ENCODE measurements at places on chromosomes 1 and 21.

DNA sequence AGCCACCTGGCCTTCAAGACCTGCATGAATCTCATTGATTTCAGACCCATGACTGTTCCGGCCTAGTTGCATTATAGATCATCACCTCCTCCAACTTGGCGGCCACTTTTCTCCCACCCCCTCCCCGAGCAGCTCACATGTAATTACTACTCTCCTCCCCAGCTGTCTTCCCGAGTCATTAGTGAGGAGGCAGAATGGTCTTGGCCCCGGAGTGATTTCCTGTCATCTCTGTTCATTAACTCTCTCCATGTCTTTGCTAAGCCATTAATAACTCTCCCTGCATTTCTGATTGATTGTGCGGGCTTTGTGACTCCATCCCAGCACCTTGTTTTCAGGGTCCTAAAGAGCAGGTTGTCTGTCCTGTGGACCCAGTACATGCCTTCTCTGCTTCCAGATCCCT lies 75.6 kb upstream of the CNTN2 start:
- DNase-seq: no peak

GRCh38 chr21:34100337-34100736 lies 27.0 kb downstream of the MRPS6 start:
- no peak for DNase-seq

DNA sequence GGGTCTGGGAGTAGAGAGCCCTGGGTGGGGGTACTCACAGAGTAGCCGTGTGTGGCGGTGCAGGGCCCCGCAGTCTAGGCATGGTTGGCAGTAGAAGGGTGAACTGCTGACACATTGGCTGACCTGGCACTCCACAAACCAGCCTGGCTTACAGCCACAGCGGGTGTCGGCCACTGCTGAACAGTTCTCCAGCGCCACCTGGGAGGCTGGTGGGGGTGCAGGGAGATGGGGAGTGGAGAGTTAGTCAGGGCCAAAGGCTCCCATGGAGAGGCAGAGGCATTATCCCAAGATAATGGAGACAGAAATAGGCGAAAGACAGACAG lies 1.5 kb downstream of the TNFRSF25 start:
- peak; percentile 78 for DNase-seq

GRCh38 chr1:168972887-168973286 lies 133.6 kb upstream of the ATP1B1 start:
- DNase-seq: no peak

DNA sequence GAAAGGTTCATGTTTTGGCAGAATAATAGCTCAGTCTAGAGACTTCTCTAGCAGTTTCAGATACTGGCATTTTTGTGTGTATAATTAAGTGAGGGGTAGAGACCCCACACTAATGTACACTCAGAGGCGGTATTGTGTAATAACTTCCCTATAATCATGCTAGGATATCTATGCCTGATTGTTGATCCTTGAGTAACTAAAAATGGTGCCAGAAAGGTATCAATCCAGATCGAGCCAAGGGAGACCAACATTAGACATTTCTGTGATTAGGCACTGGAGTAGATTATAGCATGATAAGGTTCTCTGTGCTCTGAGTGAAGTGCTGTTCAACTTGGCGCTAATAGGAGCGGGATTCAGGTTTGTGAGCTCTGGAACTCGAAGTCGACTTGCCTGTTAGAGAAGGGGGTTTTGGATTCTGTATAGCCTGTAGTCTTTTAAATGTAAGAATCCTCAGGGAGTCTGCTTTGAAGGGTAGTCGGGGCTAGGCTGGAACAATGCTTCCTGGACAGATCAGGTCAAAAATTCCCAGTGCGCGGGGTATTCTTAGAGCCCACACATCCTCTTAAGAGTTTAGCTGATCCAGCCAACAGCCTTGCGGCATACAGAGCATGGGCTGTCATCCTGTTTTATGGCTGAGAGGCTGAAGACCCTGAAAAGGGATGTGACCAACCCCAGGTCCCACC lies 24.2 kb downstream of the MAN1C1 start:
- no peak for DNase-seq

- no peak for DNase-seq
These were observed 817.9 kb upstream of the NEGR1 start for GRCh38 chr1:73100216-73100615.

DNA sequence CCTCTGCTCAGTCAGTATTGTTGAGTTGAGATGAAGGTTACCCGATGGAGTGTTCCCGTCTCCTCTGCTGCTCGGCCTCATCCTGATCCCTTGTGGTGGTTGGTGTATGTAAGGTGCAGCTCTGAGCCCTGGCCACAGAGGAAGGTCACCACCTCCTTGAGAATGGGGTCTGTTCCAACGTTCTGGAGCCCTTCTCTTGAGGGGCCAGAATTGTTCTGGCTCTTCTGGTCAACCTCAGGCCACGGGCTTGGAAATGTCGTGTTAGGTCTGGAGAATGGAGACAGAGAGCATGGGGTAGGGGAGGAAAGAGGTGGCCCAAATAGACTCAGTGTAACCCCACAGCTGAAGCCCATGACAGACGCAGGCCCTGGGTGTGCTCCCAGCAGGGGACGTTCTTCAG lies 62.3 kb upstream of the ETV3 start:
- no peak for DNase-seq

GRCh38 chr1:64424412-64424811 lies 45.5 kb upstream of the CACHD1 start:
- DNase-seq: no peak

- DNase-seq: peak; percentile 57
These were observed 47.1 kb upstream of the TLR5 start for GRCh38 chr1:223189903-223190724.

- no peak for DNase-seq
These were observed 49.7 kb upstream of the CCDC27 start for GRCh38 chr1:3702528-3702927.

- DNase-seq: no peak
These were observed 39.0 kb upstream of the MYSM1 start for GRCh38 chr1:58738876-58739275.

GRCh38 chr1:156894711-156895454 lies 1.4 kb downstream of the PEAR1 start:
- no peak for DNase-seq

- no peak for DNase-seq
These were observed 12.8 kb upstream of the ALX3 start for GRCh38 chr1:110083061-110083865.

DNA sequence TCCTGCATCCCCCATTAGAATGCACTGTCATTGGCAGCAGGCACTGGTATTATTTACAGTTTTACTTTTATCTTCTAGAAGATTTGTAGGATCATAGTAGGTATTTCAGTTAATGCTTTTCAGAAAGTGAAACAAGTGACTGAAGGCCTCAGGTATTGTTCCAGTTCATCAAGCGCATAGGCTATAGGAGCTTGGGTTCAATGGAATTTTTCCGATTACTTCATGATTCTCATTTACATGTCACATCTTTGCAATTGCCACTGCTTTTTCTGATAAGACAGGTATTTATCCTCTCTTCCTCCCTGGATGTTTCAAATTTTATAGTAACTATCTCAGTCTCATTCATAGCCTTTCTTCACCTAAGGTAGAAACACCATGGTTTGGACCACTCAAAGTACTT lies 161.3 kb downstream of the NTPCR start:
- no peak for DNase-seq

GRCh38 chr1:229507502-229507901 lies 639 bp downstream of the NUP133 start:
- no peak for DNase-seq

DNA sequence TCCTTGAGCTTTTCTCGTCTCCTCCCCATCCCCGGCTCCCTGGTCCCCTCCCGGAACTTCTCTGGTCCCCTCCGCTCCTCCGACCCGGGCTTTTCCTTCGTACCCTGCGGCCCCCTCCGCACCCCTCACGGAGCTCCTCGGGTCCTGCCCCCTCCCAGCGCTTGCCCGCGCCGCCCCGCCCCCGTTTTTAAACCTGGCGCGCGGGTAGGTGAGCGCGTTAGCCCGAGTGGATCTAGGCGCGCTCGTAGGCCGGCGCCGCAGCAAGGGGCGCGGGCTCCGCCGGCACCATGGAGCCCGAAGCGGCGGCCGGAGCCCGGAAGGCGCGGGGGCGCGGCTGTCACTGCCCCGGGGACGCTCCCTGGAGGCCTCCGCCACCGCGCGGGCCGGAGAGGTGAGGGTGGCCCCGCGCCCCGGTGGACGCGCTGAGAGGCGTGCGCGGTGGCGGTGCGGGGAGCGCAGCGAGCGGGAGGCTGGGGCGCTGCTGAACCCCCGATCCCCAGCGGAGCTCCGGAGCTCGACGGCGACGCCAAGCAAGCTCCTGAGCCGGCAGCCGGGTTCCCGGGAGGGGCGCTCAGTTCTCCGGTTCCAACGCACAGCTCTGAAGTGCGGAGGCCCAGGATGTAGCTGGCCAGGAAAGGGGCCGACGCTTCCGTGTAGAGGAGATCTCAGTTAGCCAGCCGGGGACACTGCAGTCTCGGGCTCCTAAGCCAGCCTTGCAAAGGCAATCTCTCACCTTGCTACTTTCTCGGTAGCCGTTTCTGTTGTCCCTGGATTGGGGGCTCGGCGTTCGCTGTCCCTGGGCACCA lies at the start of gene RIPPLY3:
Gene RIPPLY3, plus strand, starts transcription at position 217 of the 806 bp plus-strand sequence. Its CDS starts 71 bp downstream, at position 288.
- DNase-seq: peak; percentile 17
